Tibial nerve (tissue), 4 donors: ENCODE measurements at places on chromosomes 16 and 17. TPM values are rescaled to one million over a fixed set of nuclear protein-coding genes. Genes with fewer than 3 reads are reported as not detected.
A peak's percentile ranks its signal among the peaks of the same experiment; 100 is the strongest.

The CLEC19A gene
- total RNA-seq: not detected

The KRTAP1-1 gene
- not detected for total RNA-seq

The KRTAP9-3 gene
- total RNA-seq: not detected

- peaks cover 51% of the 10 kb centered on the region for H3K36me3 ChIP-seq
- DNase-seq: peak; percentile 41
- H3K4me3 ChIP-seq: no peak overlapping the region
These were observed 38.5 kb downstream of the PGS1 start for GRCh38 chr17:78416791-78417530.

The SNAI3 gene
- 1.0 TPM for total RNA-seq

The ASB16 gene
- total RNA-seq: not detected

The SYNGR3 gene
- total RNA-seq: 3.9 TPM
